ENCODE measurements at places on chromosomes 5 and 9.

DNA sequence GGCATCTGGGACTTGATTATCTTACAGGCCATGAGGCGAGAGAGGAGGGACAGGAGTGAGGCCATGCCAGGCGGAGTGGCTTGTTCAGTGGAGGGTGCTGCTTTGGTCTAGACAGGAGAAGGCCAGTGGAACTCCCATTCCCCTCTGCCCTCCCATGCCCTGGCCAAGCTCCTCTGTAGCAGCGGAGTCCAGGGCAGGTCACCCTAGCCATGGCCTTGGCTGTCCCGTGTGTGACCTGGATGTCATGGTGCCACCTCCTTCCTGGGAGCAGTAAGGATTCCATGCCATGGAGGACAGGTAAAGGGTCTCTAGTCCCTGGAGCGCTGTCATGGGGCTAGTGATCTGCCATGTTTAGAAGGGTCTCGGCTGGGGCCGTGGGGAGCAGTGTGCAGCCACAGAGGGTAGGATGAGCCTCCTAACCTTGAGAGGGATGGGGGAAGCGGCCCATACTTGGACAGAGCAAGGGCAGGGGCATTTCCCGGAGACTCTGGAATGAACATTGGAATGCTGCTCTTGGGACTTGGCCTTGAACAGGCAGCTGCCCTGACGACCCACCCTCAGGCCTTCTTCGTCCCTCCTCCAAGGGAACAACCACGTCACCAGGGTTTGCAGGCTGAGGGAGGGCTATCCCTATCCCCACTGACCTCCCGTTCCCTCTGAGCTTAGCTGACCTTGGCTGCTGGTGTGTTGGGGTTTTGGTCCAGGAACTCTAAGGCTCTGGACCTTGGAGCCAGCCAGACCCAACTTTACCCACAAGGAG lies 100.4 kb downstream of the DAB2IP start:
- no peak for DNase-seq

DNA sequence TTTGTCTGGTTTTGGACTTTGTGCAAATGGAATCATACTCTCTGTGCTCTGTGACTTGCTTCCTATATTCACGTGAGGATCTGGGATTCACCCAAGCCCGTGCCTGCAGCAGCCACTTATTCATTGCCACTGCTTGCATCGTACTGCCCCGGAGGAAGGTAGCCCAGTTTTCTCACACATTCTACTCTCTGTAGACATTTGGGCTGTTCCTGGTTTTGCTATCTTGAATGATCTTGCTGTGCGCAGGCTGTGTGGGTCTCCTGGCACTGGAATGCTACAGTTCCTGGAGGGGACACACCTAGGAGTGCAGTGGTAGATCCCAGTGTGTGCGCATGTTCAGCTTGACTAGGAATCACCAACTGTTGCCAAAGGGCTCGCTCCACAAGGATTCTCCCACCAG lies 99.2 kb upstream of the BOD1 start:
- DNase-seq = no peak

- DNase-seq = no peak
Observed at GRCh38 chr5:151597749-151598148, 6.6 kb upstream of the FAT2 start.

GRCh38 chr9:87696641-87697040 lies 29.3 kb upstream of the CTSL start:
- no peak for DNase-seq

- DNase-seq = no peak
Observed at GRCh38 chr9:87910821-87911220, 6.9 kb upstream of the SPATA31C1 start.

GRCh38 chr9:86488345-86488744 lies 134.1 kb upstream of the TUT7 start:
- no peak for DNase-seq

DNA sequence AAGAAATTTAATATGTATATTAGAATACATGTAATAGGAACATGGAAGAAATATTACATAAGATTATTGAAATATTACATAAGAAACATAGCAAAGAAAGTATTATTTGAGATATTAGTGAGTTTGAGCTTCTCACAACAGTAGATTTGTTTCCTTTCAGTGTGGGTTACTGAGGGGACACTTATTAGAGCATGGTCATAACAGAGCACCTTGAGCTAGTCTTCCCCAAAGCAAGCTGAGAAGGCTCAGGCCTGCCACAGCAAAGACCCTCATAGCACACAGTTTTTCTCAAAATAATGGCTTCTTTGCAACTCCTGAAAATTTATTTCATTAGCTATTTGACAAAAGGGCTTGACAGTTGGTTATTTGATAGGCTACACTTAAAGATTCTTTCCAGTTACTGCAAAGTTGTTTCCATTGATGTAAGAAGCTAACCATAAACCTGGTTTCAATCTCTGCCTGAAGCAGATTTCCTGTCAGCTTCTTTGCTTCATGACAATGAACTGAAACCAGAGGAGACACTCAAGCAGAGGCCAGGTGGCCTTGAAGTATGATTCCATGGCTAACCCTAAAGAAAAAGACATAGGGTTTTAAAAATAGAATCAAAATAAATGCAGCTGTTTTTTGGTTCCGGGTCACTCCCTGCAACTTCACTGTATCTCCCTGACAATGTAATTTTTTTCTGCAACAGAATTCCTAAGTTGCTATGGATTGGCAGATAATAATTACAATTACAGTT lies 68.6 kb downstream of the ERMP1 start:
- no peak for DNase-seq

GRCh38 chr5:5085381-5085780 lies 54.7 kb upstream of the ADAMTS16 start:
- no peak for DNase-seq

DNA sequence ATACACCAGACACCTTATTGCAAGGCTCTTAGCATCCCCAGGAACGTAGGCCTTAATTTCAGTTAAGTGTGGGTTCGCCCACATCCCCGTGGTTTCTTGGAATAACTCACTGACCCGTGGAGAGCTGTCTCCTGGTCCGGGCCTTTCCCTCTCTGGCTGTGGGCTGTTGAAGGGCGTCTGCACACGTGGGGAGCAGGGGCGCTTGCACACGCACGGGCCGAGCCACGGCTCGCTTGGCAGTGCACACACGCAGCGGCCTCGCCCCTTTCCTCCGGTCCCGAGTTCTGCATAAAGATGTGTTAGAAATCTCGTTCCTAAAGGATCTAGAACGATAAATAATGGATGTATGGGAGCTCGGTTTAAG lies 141.9 kb downstream of the PBX3 start:
- peak; percentile 57 for DNase-seq

GRCh38 chr5:96931605-96932004 lies 4.3 kb upstream of the LNPEP start:
- DNase-seq = no peak

DNA sequence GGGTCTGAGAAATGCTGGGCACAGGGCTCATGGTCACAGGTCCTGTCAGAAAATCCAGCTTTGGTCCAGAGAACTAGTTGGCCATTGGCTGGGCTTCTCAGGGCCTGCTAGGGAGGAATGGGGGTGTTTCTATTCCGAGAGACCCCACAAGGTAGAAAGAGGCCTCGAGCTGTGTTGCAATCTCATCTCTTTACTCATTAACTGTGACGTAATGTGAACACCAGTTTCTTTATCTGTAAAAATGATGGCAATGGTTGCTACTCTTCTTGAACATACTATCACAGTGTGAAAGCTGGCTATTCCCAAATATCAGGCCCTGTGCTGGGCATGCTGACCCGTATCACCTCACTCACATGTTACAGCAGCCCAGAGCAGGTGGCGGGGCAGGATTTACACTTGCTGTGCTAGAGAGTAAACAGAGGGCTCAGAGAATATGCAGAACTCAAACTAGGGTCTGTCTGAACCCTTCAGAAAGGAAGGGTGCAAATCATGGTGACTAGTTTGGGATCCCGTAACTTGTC lies 35.7 kb upstream of the SLC25A51 start:
- no peak for DNase-seq

DNA sequence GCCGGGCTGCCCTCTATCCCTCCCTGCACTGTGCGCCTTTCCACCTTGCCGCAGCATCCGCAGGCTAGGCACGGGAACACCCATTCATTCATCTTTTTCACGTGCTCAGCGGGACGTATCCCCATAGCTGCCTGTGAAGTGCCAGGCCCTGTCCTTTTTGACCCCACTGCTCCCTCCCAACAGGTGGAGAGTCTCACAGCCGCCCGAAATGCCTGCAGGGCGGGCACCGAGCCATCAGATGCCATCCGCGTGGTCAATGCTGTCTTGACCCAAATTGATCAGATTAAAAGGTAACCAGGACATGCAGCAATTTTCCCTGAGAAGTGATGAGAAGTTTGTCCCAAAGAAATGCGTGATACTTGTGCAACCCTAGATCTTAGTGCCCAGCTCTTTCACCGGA lies 15.5 kb downstream of the TRIP13 start:
- DNase-seq = no peak

- no peak for DNase-seq
Observed at GRCh38 chr5:150411245-150411979, 1.3 kb downstream of the CD74 start.

GRCh38 chr9:126559296-126559695 lies 54.4 kb upstream of the LMX1B start:
- DNase-seq = no peak

GRCh38 chr5:51806677-51807076 lies 423.4 kb downstream of the ISL1 start:
- DNase-seq = no peak

DNA sequence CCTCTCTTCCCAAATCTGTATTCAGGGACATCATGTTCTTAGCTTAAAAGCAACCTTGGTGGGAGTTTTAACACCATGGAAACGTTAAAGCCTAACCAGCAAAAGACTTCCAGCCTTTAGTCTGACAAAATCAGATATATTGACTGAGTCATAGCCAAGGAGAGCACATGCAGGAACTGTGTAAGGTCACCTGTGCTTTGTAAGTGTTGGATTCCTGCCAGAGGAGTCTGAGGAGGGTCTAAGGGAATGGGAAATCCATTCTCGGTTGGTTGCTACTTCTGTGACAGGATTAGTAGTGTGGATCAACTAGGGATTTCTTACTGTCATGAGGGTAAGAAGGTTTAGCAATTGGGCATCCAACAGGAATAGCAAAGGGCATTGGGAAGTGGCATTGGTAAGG lies 142.0 kb upstream of the CHD1 start:
- no peak for DNase-seq

- no peak for DNase-seq
Observed at GRCh38 chr9:111095441-111095840, 57.2 kb upstream of the LPAR1 start.

- DNase-seq = no peak
Observed at GRCh38 chr9:20227166-20227874, 395.0 kb downstream of the MLLT3 start.

DNA sequence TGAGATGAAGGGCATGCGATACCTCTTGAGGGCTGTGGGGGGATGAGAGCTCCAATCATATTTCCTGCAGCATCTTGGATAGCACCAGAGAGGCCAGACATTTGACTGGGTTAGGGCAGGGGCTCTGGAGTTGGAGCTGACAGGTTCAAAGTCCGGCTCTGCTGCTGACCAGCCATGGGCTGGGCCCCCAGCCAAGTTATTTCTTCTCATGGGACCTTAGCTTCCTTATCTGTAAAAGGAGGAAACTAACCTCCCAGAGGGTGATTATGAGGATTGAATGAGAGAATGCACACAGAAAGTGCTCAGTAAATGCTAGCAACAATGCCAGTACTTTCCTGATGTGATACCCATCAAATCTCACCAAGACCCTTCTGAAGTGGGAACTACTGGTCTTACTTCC lies 65.2 kb upstream of the SLC25A51 start:
- DNase-seq = no peak

GRCh38 chr9:109440797-109441287 lies 57.3 kb downstream of the PTPN3 start:
- peak; percentile 67 for DNase-seq

DNA sequence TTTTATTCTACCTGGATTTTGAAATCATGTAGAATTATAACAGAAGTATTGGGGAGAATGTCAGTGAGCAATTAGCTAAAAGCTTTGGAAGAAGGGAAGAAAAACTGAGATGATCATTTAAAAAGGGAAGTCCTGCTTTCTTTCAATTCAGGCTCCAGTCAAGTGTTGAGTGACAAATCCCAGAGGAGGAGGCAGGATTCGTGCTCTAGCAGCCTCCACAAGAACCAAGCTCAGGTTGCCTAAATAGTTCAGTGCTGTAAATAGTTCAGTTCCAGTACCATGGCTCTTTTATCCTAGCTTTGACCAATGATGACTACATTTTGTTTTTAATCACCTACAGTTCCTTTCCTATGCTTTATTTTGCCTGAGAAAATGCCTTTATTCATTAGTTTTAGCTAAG lies 204.9 kb upstream of the NREP start:
- DNase-seq = no peak

DNA sequence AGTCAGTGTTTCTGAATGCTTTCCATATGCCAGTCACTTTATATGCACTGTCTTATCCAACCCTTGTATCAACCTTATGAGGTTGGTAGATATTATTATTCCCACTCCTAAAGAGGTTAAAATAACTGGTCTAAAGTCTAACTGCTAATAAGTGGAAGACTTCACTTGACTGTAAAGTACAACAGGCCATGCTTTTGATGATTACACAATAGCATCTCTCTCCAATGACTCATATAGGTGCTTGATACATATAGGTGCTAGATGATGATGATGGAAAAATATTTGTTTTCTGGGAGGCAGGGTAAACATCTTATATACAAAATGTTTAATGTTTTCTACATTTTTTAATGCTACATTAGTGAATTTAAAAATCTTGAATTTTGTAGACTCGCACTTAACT lies 75.9 kb upstream of the NR3C1 start:
- DNase-seq = no peak

GRCh38 chr5:15515229-15515628 lies 15.2 kb downstream of the FBXL7 start:
- DNase-seq = no peak

GRCh38 chr9:95085861-95086563 lies 231.5 kb downstream of the FANCC start:
- no peak for DNase-seq

GRCh38 chr9:32665101-32665500 lies 29.6 kb upstream of the TAF1L start:
- DNase-seq = no peak

DNA sequence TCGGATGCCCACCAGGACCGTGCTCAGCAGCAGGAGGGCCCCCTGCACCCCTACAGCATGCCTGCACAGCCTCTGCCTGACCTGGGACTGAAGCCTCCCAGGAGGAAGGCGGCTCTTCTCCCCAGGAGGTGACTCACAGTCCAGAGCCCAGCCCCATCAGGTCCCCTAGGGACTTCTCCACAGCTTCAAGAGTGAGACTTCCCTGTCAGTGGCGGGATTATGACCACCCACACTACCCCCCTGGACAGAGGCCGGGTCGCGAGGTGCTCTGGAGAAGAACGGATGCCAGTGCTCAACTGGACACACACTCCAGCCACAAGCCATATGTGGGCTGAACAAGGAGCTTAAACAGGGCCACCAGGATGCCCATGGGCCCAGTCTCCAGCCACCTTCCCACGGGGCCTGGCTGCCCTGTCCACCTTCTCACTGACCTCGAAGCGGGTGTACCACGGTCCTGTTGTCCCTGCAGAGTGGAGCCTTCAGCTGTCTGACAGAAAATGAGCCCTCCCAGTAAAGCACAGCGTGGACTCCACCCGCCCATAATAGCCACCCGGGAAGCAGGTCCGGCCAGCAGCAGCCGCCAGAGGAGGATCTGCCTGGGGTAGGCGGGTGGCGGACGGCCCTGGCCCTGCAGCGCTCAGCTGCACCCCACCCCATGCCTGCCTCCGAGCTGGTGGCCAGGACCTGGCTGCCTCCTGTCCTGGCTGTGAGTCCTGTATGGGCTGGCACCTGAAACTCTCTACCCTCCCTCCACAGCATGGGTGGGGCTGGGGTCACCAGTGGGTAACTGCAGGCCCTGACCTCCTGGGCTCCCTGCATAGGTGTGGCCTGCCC lies 54.7 kb downstream of the SEMA4D start:
- DNase-seq = no peak

- peak; percentile 75 for DNase-seq
Observed at GRCh38 chr5:145237843-145238242, 597.3 kb downstream of the PRELID2 start.

- no peak for DNase-seq
Observed at GRCh38 chr9:3281399-3281798, 244.4 kb downstream of the RFX3 start.
